ENCODE measurements at places on chromosomes 11 and 22. TPM values are rescaled to one million over a fixed set of nuclear protein-coding genes. Genes with fewer than 3 reads are reported as not detected.

- H3K36me3 ChIP-seq: no peaks in the 10 kb centered on the region
- DNase-seq: no peak
- H3K4me1 ChIP-seq: no peaks in the 10 kb centered on the region
- no peak overlapping the region for H3K27ac ChIP-seq
These were observed 445.6 kb downstream of the NTM start for GRCh38 chr11:131816051-131816450.

GRCh38 chr11:83976086-83976485, 689.9 kb upstream of the CCDC90B start:
- H3K36me3 ChIP-seq: no peaks in the 10 kb centered on the region
- H3K27ac ChIP-seq: no peak overlapping the region
- no peak for DNase-seq
- no peaks in the 10 kb centered on the region for H3K4me1 ChIP-seq
- no peak overlapping the region for H3K4me3 ChIP-seq
- H3K27me3 ChIP-seq: no peaks in the 10 kb centered on the region

DNA sequence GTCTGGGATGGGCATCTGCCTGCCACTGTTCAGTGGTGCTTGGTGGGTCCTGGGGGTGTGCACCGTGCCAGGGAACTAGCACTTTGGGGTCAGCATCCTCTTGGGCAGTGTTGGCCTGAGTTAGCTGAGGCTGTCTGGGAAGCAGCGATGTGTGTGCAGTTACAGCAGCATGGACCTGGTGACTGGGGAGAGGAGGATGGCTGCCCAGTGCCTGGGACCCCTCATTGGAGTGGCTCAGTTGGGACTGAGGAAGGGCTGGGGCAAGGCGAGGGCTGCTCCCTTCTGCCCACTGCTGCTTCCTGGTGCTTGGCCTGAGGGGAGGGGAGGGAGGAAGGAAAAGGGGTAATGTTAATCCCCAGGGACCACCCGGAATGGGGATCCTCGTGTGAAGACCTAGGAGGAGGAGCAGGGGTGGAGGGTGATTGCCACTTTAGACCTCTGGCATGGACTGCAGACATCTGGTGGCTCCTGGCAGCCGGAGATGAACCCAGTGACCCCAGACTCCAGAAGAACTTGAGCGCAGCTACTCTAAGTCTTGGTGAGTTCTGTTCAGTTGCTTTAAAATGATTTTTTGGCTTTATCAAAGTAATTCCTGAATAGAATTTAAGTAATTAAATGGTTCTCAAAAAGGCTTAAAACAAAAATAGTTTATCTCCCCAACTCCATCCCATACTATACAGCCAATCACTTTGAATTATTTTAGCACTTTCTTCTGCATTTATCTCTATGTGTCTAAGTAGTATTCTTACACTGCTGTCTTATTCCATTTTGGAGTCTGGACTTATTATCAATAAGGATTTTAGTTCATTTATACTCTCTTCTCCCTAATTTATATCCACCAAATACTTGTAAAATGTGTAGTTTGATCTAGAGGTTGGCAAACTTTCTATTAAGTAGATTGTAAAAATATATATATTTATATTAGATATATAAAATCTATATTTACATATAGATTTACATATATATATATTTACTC, 15.4 kb upstream of the TMEM191C start:
- H3K27me3 ChIP-seq: no peaks in the 10 kb centered on the region
- H3K36me3 ChIP-seq: no peaks in the 10 kb centered on the region
- DNase-seq: no peak
- no peaks in the 10 kb centered on the region for H3K4me1 ChIP-seq

- H3K27ac ChIP-seq: peak overlapping the region; percentile 48
- H3K4me1 ChIP-seq: peaks cover 62% of the 10 kb centered on the region
- H3K4me3 ChIP-seq: no peak overlapping the region
- peaks cover 2% of the 10 kb centered on the region for H3K36me3 ChIP-seq
These were observed 22.0 kb downstream of the JAML start for GRCh38 chr11:118202599-118203422.

DNA sequence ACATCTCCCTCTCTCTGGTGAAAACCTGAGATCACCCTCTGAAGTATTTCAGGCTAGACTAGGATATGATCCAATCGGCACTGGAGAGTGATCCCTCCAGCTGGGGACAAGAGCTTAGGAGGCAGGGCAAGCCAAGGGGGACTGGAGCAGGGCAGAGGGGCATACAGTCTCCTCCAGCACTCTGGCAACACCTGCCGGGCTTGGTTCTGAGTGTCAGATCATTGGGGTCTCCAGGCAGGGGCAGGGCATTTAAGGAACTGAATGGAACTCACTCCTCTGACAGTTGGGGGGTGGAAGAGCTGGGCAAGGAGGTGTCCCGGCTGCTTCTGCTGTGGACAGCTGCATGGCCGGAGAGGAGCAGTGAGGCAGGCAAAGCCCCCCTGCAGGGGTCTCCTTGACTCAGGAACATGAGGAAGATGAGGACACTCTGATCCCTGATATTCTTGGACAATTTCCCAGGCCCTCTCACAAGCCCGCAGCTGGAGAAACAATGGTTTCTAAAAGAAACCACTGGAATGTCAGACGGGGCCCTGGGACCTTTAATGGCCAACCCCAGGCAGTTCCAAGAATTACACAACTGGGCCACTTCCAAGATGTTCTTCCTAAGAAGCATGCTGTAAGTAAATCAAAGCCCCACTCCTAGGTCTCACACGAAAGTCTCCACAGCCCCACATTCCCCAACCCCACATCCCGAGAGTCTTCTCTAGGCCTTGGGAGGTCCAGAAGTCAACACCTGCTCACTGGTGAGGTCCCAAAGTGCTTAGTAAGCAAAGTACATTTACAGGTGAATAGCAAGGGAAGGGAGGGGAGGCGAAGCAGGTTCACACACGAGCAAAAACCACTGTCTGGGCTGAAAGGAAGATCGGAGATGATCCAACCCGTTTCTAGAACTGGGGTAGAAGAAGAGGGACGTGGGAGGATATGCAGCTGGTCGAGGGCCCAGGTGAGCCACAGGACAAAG, 1.2 kb upstream of the CCDC86 start:
- DNase-seq: no peak
- H3K4me1 ChIP-seq: peaks cover 40% of the 10 kb centered on the region
- no peak overlapping the region for H3K27ac ChIP-seq
- no peaks in the 10 kb centered on the region for H3K27me3 ChIP-seq
- H3K36me3 ChIP-seq: peaks cover 3% of the 10 kb centered on the region
- H3K4me3 ChIP-seq: no peak overlapping the region

The OR52A1 gene
- total RNA-seq: not detected

DNA sequence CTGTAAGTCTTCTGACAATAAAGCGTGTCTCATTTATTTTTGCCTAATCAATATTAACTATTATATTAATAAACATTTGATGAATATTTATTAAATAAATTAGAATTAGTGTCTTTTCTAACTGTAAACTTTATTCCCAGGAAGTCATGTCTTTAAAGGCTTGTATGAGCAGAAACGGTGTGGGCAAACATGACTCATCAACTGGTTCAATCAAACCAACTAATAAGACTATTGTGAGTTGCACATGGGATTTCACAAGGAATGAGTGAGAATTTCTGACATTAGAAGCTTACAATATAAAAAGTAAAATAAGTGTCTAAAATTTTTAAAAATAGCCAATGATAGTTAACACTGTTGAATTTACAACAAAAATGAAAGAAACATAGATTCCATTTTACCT, 259.2 kb upstream of the CTSC start:
- H3K27me3 ChIP-seq: no peaks in the 10 kb centered on the region
- no peak overlapping the region for H3K4me3 ChIP-seq
- H3K36me3 ChIP-seq: no peaks in the 10 kb centered on the region
- H3K4me1 ChIP-seq: peaks cover 3% of the 10 kb centered on the region
- no peak for DNase-seq

GRCh38 chr11:14529951-14530350, 9.8 kb upstream of the PSMA1 start:
- no peak overlapping the region for H3K27ac ChIP-seq
- no peak for DNase-seq
- H3K36me3 ChIP-seq: no peaks in the 10 kb centered on the region
- H3K4me1 ChIP-seq: no peaks in the 10 kb centered on the region
- no peaks in the 10 kb centered on the region for H3K27me3 ChIP-seq

GRCh38 chr11:126878913-126879482, 121.6 kb downstream of the KIRREL3 start:
- H3K27me3 ChIP-seq: no peaks in the 10 kb centered on the region
- H3K27ac ChIP-seq: no peak overlapping the region
- no peak overlapping the region for H3K4me3 ChIP-seq
- no peaks in the 10 kb centered on the region for H3K36me3 ChIP-seq
- no peaks in the 10 kb centered on the region for H3K4me1 ChIP-seq
- DNase-seq: no peak

The TRPM5 gene
- total RNA-seq: 0.18 TPM

GRCh38 chr22:31857247-31857646, 87.1 kb upstream of the YWHAH start:
- H3K4me1 ChIP-seq: no peaks in the 10 kb centered on the region
- peaks cover 4% of the 10 kb centered on the region for H3K36me3 ChIP-seq
- no peak overlapping the region for H3K27ac ChIP-seq
- H3K4me3 ChIP-seq: no peak overlapping the region
- no peak for DNase-seq
- H3K27me3 ChIP-seq: no peaks in the 10 kb centered on the region

The TEAD1 gene
- total RNA-seq: not detected

- H3K4me1 ChIP-seq: no peaks in the 10 kb centered on the region
- H3K4me3 ChIP-seq: no peak overlapping the region
- H3K27ac ChIP-seq: no peak overlapping the region
- H3K27me3 ChIP-seq: no peaks in the 10 kb centered on the region
- H3K36me3 ChIP-seq: no peaks in the 10 kb centered on the region
These were observed 855 bp upstream of the MS4A5 start for GRCh38 chr11:60428517-60428916.

GRCh38 chr11:79447038-79447786, 6.4 kb upstream of the TENM4 start:
- no peak overlapping the region for H3K4me3 ChIP-seq
- H3K36me3 ChIP-seq: no peaks in the 10 kb centered on the region
- H3K27me3 ChIP-seq: no peaks in the 10 kb centered on the region
- H3K27ac ChIP-seq: no peak overlapping the region
- no peaks in the 10 kb centered on the region for H3K4me1 ChIP-seq

GRCh38 chr11:8063324-8063723, 17.7 kb upstream of the TUB start:
- no peaks in the 10 kb centered on the region for H3K36me3 ChIP-seq
- no peak for DNase-seq
- H3K27ac ChIP-seq: no peak overlapping the region
- no peaks in the 10 kb centered on the region for H3K27me3 ChIP-seq
- no peak overlapping the region for H3K4me3 ChIP-seq
- H3K4me1 ChIP-seq: no peaks in the 10 kb centered on the region

GRCh38 chr11:110468121-110468520, 38.4 kb downstream of the FDX1 start:
- DNase-seq: no peak
- no peaks in the 10 kb centered on the region for H3K27me3 ChIP-seq
- H3K27ac ChIP-seq: no peak overlapping the region
- H3K36me3 ChIP-seq: peaks cover 12% of the 10 kb centered on the region
- no peaks in the 10 kb centered on the region for H3K4me1 ChIP-seq

GRCh38 chr11:72969894-72970335, 155.7 kb downstream of the ATG16L2 start:
- peaks cover 6% of the 10 kb centered on the region for H3K4me1 ChIP-seq
- H3K4me3 ChIP-seq: no peak overlapping the region
- no peak for DNase-seq
- H3K27me3 ChIP-seq: no peaks in the 10 kb centered on the region
- H3K36me3 ChIP-seq: no peaks in the 10 kb centered on the region

The SYNGR1 gene
- 3.5 TPM for total RNA-seq

DNA sequence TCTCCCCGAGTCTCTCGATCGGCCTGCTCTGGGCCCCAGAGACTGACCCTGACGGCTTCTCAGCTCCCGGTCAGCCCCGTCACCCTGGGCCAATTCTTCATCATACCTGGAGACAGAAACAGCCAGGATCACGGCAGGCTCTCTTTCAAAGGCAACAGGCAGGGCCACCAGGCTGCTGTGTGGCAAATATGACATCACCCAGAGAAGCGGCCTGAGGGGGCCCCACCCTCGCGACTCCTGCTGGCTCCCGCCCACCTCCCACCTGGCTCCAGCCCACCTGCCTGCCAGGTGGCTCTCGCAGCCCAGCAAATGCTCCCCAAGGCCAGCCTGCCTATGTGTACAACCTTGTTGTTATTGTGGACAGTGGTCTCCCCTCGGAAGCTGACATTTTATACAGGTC, 24.9 kb upstream of the PACSIN2 start:
- no peaks in the 10 kb centered on the region for H3K27me3 ChIP-seq
- H3K4me3 ChIP-seq: no peak overlapping the region
- DNase-seq: no peak

- peaks cover 8% of the 10 kb centered on the region for H3K4me1 ChIP-seq
- H3K36me3 ChIP-seq: peaks cover 40% of the 10 kb centered on the region
- H3K4me3 ChIP-seq: peak overlapping the region; percentile 88
- H3K27me3 ChIP-seq: no peaks in the 10 kb centered on the region
- H3K27ac ChIP-seq: no peak overlapping the region
- no peak for DNase-seq
These were observed 657 bp downstream of the CWC15 start for GRCh38 chr11:94972700-94973098.

DNA sequence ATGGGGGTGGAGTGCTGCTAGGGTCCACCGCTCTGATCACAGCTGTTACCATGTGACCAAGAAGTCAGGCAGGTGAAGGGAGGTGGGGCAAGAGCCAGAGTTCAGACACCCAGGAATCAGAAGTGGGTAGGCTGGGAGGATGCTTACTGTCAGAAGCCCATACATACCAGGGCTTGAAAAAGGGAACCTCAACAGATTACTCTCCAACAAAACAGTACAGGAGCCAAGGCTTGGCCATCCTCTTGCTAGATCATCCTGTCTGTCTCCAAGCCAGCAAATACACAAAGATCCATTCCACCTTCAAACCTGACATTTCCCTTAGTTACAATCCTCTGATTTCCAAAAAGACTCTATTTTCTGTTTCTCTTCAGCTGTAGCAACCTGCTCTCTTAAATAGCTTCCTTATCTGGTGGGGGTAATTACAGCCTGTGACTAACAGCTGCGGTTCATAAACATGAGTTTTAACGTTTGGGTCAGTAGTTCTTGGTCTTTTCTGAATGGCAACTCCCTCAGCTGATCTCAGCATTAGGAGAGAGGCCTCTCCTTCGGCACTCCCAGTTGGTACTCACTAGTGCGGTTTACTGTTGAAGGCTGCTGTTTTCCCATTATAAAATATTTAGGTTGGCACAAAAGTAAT, 31.1 kb upstream of the WT1 start:
- no peak overlapping the region for H3K4me3 ChIP-seq
- H3K27me3 ChIP-seq: no peaks in the 10 kb centered on the region
- H3K36me3 ChIP-seq: no peaks in the 10 kb centered on the region
- H3K27ac ChIP-seq: no peak overlapping the region
- no peak for DNase-seq

DNA sequence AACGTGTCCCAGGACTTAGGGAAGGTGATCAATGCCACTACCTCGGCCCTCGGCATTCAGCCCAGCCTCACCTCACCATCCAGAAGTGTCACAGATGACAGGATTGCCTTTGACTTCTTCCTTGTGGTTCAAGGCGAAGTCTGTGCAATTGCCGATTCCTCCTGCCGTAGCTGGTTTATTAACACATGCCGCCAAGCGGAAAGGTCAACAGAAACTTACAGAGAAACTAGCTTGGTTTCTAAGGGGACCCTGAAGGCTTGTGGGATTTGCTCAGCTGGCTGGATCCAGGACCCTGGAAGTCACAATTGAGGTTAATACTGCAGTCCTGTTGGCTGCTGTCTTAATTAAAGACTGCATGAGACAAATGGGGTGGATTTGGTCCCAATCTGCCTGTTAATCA, 65.6 kb downstream of the SHANK2 start:
- H3K36me3 ChIP-seq: no peaks in the 10 kb centered on the region
- H3K4me1 ChIP-seq: no peaks in the 10 kb centered on the region
- no peak overlapping the region for H3K27ac ChIP-seq
- DNase-seq: no peak
- H3K4me3 ChIP-seq: no peak overlapping the region
- H3K27me3 ChIP-seq: no peaks in the 10 kb centered on the region
